IMR-90 (cell line): ENCODE measurements at places on chromosomes 4 and X.

DNA sequence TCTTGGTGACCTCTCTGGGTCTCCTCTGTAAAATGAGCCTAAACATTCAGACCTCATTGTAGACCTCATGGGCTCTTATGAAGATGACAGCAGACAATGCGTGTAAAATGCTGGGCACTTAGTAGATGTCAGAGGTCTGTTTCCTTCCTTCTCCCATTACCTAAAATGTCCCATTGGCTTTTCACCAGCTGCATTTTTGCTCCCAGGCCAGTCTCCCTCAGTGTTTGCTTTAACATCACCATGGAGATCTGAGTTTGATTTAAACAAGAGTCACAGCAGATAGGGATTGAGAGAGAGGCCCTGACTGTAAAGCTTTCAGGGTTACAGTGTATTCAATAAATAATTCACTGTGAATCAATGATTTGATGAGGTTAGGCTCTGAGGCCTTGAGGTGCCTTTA is 24.3 kb downstream of the PSAPL1 start:
- peak; percentile 2 for DNase-seq

- DNase-seq: no peak
Measured at GRCh38 chr4:170124406-170124805, 34.6 kb upstream of the AADAT start.

DNA sequence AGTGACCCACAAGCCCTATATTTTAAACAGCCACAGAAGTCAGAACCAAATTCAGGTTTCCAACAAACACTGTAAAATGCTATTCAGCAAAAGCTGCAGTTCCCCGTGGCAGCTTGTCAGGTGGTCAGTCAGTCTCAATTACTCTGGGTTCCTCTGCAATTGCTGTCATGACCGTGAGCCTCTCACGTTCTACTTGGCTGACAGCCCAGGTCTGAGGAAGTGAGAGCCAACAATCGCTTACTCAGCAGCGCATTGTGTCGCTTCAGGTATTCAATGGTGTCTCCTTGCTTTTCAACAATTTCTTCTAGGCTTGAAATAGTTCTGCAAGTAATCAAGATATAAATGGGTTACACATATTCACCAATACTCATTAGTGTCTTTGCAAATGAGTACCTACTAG is 25.8 kb downstream of the TRIM75 start:
- peak; percentile 44 for DNase-seq

GRCh38 chr4:138229160-138229559 is 13.0 kb downstream of the SLC7A11 start:
- DNase-seq: peak; percentile 41

DNA sequence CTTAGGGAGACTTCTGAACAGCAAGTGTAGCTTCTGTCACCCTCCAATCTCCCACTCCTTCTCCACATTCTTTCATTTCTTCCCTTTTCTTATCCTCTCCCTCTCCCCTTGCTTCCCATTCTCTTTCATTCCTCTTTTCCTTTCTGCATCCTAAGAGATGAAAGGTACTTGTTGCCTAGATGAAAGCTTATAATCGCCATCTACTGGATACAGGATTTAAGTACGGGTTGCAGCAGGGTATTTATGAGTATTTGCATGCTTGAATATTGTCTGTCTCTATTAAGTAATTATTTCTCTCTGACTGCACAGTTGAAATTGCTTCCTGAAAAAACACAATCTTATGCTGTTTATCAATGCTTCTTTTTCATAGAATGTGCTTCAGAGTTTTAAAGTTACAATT is 174.0 kb upstream of the TENT5D start:
- DNase-seq: no peak

GRCh38 chr4:66490729-66491128 is 820.4 kb upstream of the EPHA5 start:
- no peak for DNase-seq

- DNase-seq: no peak
Measured at GRCh38 chrX:51803833-51804232, 60.6 kb downstream of the GSPT2 start.

DNA sequence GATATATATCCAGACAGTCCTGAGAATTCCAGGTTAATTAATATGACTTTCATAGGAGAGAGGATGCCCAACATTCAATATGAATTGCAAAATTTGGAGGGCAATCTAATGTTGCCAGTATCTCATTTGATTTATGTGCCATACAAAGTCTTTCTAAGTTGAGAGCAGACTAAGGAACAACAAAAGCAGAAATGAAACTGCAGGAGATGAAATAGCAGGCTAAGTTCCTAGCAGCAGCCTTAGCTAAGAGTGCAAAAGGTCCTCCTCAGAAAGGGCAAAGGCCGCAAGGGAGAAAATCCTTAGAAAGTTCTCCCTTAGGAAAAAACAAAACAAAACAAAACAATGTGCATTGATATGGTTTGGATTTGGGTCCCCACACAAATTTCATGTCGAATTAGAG is 602.9 kb upstream of the HTR2C start:
- DNase-seq: no peak

DNA sequence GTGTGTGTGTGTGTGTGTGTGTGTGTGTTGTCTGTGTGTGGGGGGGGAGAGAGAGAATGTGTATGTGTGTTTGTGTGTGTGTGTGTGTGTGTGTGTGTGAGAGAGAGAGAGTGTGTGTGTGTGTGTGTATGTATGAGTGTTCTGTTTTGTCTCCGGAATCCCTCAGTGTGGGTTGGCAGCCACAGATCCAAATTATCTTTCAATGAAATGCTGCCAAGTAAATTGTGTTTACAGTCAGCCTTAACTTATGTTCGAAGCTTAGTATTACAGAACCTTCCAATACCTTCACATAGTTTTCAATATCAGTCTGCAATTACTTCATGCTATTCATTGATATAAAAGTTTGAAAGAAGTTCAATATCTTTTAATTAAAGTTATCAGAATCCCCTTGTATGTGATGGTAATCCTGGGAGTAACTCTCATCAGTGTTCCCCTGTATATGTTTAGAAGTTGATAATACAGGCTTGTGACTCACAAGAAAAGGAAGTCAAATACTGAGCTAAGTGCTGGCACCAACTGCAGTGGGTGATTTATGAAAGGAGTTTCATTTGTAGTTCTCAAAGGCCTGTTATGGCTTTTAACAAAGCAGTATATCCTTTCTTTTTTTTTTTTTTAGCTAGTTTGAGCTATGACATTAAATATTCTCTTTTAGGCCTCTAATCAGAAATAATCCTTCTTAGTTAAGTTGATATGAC is 51.6 kb upstream of the HTR2C start:
- DNase-seq: no peak
